Ascending aorta (tissue), 2 donors: ENCODE measurements at places on chromosomes 3 and 15.

- no peak for DNase-seq
Observed at GRCh38 chr3:180142041-180142440, 105.3 kb upstream of the PEX5L start.

GRCh38 chr15:86840996-86841395, 761.3 kb downstream of the AGBL1 start:
- no peak for DNase-seq

- no peak for DNase-seq
Observed at GRCh38 chr3:100600181-100601042, 9.0 kb upstream of the ADGRG7 start.

DNA sequence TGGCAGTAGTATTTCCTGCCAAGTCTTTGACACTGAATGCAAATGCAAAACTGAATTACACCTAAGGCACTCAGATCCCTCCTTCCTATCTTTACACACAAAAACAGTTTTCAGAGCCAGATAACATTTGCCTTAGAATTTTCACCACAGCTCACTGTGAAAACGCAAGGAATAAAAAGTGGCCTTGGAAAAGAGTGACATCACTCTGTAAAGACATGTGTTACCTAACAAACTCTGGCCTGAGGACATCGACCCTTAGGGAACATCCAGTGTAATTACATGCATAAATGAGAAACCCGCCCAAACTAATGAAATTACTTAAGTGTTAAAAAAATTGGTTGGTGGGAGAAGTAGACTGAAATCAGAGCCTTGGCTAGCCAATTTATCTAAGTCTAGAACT, 88.9 kb downstream of the PLOD2 start:
- DNase-seq, result no peak

- DNase-seq, result no peak
Observed at GRCh38 chr3:178527981-178528380, 8.3 kb upstream of the KCNMB2 start.

- no peak for DNase-seq
Observed at GRCh38 chr15:90829942-90830440, 38.4 kb upstream of the FURIN start.

DNA sequence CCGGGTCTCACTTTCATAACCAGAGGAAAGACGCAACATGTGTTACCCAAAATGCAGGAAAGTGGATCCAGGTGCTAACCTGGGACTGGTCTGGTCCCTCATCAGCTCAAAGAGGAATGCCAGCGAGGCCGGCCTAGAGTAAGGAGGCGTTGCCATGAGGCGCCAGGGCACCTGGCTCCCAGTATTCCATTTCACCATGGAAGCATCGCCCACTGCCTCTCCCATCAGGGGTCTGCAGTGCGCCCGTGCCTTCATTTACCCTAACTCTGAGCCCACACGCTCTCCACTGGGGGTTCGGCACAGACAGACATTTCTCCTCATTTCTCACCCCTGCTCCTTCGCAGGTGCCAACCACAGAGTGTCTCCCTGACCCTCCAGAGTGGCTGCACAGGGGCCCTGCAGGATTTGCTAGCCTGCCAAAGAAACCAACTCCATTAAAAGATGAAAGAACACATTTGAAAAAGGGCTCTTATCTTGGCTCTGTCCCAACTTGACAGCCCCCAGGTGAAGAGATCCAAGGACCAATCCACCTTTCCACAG, 61.5 kb downstream of the ABTB1 start:
- no peak for DNase-seq

DNA sequence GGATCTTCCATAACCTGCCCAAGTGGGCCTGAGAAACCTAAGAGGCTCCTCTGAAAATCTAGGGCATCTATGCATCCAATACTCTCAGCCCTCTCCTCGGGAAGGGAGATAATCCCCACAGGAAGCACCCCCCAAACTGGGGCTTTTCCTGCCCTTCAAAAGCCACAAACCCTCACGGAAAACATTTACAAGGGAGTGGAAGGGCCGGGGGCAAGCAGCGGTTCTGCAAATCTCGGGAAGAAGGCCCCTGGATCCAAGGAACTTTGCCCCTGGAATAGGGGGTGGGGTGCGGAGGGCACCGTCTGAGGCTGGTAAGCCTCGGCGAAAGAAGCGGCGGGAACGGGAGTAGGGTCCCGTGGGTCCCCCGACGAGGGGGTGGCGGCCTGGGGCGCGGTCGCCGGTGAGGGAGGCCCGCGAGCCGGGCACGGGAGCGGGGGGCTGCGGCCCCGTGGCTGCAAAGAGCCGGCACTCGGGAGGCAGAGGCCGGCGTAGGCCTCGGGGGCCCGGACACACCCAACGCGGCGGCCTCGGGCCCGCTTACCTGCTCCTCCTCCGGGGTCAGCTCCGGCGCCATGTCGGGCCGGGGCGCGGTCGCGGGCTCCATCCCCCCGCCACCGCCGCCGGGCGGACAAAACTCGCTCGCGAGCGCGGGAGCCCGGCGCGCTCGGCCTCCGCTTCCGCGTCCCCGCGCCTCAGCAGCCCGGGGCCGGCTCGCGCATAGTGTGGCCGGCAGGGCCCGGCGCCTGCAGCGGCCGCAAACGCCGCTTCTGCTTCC, 755 bp downstream of the PTPN9 start:
- no peak for DNase-seq

DNA sequence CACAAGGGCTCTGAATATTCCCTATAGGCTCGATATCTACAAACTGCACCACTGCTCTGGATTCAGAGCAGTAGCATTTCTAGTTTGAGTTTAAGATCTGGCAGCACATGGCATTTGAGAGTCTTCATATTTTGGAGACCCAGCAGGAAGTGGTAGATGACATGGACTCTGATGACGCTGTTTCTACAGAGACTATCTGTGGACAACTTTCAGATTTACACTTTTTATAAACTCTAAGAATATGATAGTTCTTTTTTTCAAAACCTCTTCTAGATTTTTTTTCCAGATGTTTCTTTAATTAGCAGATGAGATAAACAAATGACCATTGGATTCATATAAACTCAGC, 35.8 kb downstream of the ARMC8 start:
- no peak for DNase-seq

- DNase-seq, result no peak
Observed at GRCh38 chr3:123686251-123686650, 101.4 kb upstream of the HACD2 start.

DNA sequence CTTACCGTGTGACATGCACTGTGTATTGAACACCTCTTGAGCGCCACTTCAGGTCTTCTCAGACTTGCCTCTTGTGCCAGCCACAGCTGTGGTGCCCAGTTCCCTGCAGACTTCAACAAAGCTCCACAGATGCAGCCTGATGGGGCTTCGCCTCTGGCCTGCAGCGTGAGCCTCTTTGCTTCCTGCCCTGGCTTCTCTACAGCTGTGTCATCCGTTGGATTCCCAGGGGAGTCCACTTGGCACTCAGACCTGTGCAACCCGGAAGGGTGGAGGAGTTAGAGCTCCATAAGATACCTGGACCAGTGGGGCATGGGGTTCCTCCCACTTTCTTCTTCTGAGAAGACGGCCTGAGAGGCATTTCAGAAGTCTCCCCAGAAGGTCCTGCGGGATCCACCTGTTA, 57.7 kb upstream of the BNIP2 start:
- no peak for DNase-seq

DNA sequence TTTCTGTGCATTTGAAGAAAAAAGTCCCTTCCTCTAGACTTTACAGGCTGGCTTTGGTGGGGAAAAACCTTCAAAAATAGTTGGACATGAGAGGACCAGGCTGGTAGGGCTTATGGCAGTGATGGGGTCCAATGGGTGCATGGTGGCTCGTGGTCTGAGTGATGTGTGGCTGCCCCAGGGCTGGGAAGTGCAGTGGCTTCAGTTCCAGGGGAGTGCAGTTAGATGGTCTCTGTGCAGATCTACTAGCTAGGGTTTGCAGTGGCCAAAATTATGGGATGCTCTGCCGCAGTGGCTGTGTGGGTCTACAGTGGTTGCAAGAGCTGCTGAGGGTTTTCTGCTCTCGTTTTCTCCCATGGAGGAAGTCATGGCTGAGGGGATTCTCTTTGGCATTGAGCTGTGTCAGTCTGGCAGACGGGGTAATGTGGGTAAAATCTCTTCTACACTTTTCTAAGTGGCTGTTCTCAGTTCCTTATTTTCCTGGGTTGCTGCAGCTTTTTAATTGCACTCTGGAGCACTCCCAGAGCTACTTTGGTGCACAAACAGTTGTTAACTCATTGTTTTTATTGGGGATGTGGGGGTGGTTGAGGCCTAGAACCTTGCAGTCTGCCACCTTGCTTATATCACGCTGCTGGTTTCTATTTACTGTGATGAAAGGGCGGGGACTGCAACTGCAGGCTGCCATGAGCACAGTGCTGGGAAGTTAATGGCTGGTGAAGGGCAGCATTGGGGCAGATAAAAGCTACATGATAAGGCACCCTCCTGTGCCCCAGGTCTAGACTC, 1324.6 kb downstream of the NSUN3 start:
- no peak for DNase-seq

- DNase-seq, result peak; percentile 87
Observed at GRCh38 chr15:40763801-40764628, at the start of gene GCHFR. GCHFR (plus strand) TSS chr15:40764068; CDS start chr15:40764181, 113 bp downstream.

- no peak for DNase-seq
Observed at GRCh38 chr15:44882499-44882968, 74.0 kb upstream of the TERB2 start.

GRCh38 chr3:48119505-48120193, 68.6 kb downstream of the CDC25A start:
- DNase-seq, result no peak

DNA sequence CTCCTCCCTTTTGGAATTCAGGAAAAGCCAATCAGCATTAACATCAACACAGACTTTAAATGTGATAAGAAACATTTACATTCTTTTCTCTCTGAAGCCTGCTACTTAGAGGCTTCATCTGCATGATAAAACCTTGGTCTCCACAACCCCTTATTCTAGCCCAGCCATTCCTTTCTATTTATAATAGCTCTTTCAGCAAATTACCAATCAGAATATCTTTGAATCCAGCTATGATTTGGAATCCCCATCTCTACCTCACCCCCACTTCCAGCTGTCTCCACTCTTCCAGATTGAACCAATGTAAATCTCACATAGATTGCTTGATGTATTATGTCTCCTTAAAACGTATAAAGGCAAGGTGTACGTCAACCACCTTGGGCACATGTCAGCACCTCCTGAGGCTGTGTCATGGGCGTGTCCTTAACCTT, 139.7 kb downstream of the TUSC7 start:
- DNase-seq, result no peak

- no peak for DNase-seq
Observed at GRCh38 chr3:151625086-151625485, 108.6 kb upstream of the AADACL2 start.

DNA sequence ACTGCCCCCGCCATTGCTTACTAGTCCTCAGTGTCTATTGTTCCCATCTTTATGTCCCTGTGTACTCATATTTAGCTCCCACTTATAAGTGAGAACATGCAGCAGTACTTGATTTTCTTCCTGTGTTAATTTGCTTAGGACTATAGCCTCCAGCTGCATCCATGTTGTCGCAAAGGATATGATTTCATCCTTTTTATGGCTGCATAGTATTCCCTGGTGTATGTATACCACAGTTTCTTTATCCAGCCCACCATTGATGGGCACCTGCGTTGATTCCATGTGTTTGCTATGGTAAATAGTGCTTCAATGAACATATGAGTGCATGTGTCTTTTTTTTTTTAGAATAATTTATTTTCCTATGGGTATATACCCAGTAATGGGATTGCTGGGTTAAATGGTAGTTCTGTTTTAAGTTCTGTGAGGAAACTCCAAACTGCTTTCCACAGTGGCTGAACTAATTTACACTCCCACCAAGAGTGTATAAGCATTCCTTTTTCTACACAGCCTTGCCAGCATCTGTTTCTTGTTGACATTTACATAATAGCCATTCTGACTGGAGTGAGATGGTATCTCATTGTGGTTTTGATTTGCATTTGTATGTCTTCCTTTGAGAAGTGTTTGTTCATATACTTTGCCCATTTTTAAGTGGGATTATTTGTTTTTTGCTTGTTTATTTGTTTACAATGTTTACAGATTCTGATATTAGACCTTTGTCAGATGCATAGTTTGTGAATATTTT, 53.7 kb downstream of the GALK2 start:
- no peak for DNase-seq

DNA sequence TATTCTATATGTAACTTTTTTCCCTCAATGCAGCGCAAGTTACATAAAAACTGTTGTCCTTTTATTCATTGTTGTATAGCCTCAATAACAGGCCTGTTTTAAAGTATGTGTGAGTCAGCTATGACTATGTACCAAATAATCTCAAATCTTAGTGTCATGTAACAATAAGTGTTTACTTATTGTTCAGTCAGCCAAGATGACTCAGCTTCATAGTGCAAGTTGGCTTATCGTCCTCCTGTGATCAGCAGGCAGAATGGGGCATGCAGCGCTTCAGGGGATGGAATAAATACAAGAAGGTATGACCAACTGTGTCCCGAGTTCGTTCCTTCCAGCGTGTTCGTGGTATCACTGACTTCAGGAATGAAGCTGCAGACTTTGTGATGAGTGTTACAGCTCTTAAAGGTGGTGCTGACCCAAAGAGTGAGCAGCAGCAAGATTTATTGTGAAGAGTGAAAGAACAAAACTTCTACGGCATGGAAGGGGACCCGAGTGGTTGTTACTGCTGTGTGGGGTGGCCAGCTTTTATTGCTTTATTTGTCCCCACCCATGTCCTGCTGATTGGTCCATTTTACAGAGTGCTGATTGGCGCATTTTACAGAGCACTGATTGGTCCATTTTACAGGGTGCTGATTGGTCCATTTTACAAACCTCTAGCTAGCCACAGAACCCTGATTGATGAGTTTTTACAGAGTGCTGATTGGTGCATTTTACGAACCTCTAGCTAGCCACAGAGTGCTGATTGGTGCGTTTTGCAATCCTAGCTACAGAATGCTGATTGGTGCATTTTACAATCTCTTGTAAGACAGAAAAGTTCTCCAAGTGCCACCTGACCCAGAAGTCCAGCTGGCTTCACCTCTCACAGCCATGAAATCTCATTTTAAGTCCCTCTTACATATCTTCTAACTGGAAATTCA, 1016.0 kb downstream of the MCTP2 start:
- no peak for DNase-seq

DNA sequence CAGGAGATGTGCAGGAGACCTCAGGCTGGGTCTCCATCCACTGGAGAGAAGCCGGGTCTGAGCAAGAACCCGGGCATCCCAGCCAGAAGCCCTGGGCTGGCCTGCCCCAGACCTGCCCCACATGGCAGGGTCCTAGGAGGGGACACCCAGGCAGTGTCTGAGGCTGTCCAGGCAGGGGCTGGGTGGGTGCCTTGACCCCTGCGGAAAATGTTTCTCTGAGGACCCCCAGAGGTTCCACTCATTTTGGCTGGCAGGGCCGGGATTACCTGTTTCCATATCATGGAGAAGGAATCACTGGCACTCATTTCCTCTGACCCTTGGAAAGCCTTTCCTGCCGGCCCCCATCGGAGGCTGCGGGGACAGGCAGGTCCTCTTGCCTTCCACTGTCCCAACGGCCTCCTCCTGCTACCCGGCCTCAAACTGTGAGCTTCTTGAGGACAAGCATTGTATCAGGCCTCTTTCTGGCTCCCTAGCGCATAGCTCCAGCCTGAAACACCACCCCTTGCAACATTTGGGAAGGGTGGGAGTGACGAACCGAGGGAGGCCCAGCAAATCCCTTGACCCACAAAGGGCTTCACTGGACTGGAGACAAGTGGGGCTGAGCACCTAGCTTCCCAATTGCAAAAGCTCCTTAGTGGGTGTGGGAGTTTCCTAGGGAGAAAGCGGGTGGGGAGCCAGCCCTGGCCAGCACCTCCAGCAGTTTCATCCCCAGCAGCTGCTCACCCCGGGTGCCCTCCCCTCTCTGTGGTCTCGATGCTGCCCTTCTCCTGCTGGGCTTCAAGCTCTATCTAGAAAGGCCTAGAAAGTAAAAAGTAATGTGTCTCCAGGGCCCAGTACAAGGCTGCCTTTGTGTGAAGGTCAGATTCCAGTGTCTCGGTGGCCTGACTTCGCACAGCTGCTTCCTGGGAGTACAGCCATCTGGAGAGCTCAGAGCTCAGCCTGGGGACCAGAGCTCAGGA, 29.7 kb downstream of the ACSBG1 start:
- no peak for DNase-seq
